ENCODE measurements at places on chromosomes 2 and 18.

DNA sequence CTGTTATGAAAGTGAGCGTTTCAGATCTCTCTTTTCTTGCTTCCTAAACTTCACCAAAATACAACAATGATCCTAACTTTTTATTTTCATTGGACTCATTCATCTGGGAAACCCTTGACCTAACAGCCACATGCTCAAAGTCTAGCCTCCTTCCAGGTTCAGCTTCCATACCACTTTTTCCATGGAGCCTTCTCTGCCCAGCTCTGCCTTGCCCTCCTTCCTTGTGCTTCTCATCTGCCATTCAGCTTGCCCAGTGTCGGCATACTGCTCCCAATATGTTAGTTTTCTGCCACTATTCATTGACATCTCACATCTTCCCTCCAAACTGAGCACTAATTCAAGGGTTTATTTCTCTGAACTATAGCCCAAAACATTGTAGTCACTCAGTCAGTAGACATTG is 214.7 kb downstream of the RAD51AP2 start:
- no peak for DNase-seq

- DNase-seq = peak; percentile 73
Measured at GRCh38 chr2:127398239-127398590, 10.4 kb upstream of the MAP3K2 start.

- DNase-seq = no peak
Measured at GRCh38 chr18:42513441-42513840, 558.4 kb downstream of the PIK3C3 start.

- peak; percentile 29 for DNase-seq
Measured at GRCh38 chr2:144703852-144704708, 184.2 kb upstream of the ZEB2 start.

GRCh38 chr18:39825485-39826150 is 2129.4 kb upstream of the PIK3C3 start:
- no peak for DNase-seq

Data from fibroblast of skin of left biceps (primary cell).